ENCODE measurements at places on chromosomes 13 and 19.

DNA sequence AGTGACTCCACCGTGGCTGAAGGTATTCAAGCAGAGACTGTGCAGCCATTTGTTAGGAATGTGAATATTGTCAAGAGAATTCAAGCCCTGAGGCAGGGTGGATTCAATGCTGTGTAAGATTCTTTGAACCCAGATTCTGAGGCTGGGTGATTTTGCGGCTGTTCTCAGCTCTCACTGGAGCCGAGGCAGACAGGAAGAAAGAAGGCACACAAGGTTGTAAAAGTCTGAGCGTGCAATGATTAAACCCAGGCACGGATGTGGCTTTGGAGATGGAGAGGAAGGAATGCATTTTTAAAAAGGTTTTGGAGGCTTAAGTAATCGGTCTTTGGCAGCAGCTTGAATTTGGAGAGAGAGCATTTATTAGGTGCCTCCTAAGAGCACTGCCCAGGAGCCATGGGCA lies 187.9 kb downstream of the KATNAL1 start:
- no peak for DNase-seq

- peak; percentile 16 for DNase-seq
Observed at GRCh38 chr13:40221460-40222201, 444.8 kb downstream of the FOXO1 start.

DNA sequence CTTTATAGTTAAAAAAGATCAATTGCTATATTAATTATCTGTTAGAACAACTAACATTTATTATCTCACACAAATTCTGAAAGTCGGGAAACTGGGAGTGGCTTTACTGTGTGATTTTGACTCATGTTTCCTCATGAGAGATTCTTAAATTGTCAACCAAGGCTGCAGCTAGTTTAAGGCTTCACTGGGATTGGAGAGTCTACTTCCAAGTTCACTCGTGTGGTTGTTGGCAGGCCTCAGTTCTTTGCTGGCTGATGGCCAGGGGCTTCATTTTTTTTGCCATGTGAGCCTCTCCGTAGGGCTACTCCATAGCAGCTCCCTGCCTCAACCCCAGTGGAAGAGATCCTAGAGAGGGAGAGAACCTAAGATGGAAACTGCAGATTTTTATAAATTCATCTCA lies 24.5 kb upstream of the LPAR6 start:
- no peak for DNase-seq

GRCh38 chr13:31121379-31122140 lies 40.1 kb downstream of the HSPH1 start:
- no peak for DNase-seq

- DNase-seq, result no peak
Observed at GRCh38 chr13:72514146-72514545, 213.3 kb downstream of the MZT1 start.

GRCh38 chr19:32876919-32877285 lies 7.3 kb upstream of the SLC7A9 start:
- no peak for DNase-seq

GRCh38 chr13:109162248-109163036 lies 533.0 kb downstream of the MYO16 start:
- DNase-seq, result no peak

- DNase-seq, result no peak
Observed at GRCh38 chr19:39982883-39983282, 11.9 kb downstream of the PSMC4 start.

DNA sequence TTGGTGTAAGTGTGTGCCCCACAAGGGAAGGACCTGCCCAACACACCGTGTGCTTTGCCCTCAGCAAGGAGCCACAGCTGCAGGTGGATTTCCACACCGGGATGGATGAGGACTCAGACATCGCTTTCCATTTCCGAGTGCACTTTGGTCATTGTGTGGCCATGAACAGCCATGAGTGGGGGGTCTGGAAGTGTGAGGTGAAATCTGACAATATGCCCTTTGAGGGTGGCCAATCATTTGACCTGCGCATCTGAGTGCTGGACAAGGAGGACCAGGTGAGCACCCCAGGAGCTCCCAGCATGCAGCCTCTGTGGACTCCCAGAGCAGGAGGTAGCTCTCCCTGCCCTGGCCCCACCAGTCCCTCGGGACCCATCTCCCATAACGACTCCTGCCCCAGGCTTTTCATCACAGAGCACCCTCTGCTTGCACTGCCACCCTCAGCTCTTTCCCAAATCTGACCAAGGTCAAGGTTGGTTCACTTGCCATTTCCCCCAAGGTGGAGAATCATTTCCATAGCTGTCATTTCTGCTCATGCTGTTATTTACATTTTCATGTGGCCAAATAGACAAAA lies 13.2 kb upstream of the EID2 start:
- no peak for DNase-seq

DNA sequence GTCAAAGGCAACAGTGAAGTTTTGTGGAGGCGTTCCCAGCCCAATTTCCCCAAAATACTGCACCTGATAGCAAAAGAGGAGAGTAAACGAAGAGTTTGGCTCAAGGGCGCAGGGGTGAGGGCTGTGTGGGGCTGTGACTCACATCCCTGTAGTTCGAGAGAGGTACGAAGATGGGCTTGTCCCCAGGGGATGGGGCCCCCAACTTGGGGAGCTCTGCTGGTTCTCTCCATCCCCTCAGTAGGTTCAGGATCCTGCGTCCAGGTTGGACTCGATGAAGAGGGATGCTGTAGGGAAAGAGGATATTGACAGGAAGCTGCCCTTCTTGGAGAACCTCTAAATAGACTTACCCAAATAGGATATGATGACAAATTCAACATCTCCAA lies 3.4 kb downstream of the NAPSA start:
- DNase-seq, result no peak

DNA sequence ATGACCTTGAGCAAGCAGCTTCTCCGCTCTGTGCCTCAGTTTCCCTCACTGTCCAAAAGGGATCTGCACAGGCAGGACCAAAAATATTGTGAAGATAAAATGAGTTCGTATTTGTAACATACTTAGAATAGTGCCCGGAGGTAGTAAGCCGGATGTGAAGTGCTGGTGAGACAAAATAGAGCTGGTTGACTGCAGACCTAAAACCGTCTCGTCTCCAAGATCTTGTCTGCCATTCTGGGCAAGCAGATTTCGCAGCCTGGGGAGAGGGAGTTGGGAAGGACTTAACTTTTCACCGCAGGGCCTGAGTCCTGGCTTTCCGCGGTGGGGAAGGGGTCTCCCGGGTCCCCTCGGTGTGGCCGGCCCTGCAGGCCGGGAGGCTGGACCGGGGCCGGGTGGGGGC lies 8.2 kb upstream of the BBC3 start:
- no peak for DNase-seq

- DNase-seq, result no peak
Observed at GRCh38 chr13:93345770-93346169, 119.2 kb downstream of the GPC6 start.

- DNase-seq, result no peak
Observed at GRCh38 chr13:114319441-114319913, 5.2 kb downstream of the CHAMP1 start.

DNA sequence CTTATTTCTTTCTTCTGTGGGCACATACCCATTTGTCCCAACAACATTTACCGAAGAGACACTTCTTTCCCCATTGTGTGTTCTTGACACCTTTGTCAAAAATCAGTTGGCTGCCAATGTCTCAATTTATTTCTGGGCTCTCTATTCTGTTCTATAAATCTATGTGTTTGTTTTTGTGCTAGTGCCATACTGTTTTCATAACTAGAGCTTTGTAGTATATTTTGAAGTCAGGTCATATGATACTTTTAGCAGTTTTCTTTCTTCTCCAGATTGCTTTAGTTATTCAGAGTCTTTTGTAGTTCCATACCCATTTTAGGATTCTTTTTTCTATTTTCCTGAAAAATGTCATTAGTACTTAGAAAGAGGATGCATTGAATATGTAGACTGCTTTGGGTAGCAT lies 1276.3 kb downstream of the SLITRK1 start:
- DNase-seq, result no peak

- DNase-seq, result no peak
Observed at GRCh38 chr13:109790086-109790485, 3.7 kb upstream of the IRS2 start.

GRCh38 chr19:2715470-2716274 lies 5.5 kb downstream of the DIRAS1 start:
- DNase-seq, result no peak

DNA sequence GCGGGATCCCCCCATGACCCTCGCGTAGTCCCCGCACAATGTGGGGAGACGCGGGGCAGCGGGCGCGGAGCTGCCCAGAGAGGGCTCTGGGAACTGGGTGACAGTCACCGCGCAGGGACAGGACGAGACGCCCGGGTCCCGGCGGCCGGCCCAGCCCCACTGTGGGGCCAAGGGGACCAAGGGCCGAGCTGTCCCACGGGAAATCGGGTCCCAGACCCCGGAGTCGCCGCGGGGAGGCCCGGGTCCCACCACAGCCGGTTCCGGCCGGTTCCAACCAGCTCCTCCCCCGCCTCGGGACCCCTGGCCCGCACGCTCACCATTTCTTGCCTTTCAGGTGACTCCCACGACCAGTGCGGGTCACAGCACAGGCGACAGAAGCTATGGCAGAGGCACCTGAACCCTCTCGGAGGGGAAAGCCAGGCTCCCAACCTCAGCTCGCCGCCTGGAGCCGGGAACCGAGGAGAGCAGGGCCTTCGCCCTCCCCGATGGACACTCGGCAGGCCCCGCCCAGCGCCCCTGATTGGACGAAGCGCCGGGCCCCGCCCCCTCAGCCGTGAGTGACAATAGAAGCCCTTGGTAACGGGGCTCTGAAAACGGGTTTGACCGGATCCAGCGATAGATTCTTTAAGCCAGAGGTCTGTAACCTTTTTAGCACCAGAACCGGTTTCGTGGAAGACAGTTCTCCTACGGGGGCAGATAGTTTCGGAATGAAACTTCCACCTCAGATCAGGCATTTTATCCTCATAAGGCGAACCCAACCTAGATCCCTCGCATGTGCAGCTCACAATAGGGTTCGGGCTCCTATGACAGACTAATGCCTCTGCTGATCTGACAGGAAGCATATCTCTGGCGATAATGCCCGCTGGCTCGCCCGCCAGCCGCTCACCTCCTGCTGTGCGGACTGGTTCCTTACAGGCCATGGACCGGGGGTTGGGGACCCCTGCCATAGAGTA lies at the start of gene ZNF433:
Gene ZNF433, minus strand, starts transcription at position 460 of the 953 bp plus-strand sequence. Its CDS starts 140 bp downstream, at position 320.
- DNase-seq, result peak; percentile 55

- DNase-seq, result no peak
Observed at GRCh38 chr13:50686551-50686950, 156.9 kb downstream of the DLEU7 start.

DNA sequence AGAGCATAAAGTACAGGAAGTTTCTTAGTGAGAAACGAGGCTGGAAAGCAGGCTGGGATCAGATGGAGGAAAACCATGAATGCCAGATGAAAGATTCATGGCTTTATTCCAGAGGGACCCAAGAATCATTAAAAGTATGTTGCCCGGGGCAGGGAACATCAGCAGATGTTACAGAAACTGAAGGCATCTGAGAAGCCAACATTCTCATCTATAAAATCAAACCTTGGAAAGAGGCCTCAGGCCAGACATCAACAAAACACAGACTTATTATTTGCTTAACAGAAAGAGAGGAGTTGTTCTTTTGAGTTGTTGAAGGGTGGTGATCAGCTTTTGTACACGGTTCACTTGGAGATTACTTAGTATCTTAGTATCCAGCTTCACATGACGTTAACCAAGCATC lies 543.6 kb downstream of the RFC3 start:
- DNase-seq, result no peak

- DNase-seq, result no peak
Observed at GRCh38 chr13:46756977-46757376, 40.0 kb downstream of the ESD start.

GRCh38 chr13:32446773-32447465 lies 19.0 kb upstream of the N4BP2L1 start:
- DNase-seq, result no peak

GRCh38 chr19:49850221-49850486 lies 805 bp upstream of the PTOV1 start:
- no peak for DNase-seq

- peak; percentile 55 for DNase-seq
Observed at GRCh38 chr13:50365408-50366391, 350.5 kb downstream of the KCNRG start.

- peak; percentile 52 for DNase-seq
Observed at GRCh38 chr13:114151565-114152284, 19.3 kb upstream of the RASA3 start.

GRCh38 chr19:33713194-33713593 lies 83.5 kb upstream of the KCTD15 start:
- no peak for DNase-seq

GRCh38 chr19:44800461-44800860 lies 8.4 kb upstream of the BCAM start:
- peak; percentile 70 for DNase-seq

DNA sequence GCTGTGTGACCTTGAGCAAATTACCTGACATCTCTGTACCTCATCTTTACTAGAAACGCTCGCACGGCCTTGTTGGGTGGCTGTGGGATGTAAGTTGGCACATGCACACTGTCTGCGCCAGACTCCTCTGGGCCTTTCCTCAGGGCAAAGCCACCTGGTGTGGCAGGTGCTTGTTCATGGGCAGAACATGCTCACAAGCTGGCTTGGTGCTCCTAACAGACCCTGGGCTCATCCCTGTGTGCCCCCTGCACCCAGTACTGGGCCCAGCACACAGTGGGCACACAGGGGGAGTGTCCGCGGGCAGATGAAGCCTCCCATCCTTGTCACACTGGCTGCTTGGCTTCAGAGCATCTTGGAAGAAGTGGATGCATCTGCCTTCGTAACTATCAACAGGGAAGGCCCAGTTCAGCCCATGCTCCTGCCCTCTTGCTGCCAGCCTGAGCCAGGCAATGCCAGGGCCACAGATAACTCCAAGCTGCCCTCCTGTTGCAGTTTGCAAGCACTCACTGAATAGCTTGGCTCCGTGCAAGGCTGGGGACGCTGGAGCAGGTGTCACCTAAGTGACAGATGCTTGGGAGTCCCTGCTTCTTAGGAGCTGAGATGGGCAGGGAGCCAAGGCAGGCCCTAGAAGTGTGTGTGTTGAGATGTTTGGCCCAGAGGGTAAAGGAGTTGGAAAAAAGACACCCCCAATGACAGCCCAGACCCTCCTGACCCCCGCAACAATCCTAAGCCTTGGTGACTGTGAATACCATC lies 123.9 kb downstream of the TUBA3C start:
- DNase-seq, result no peak

DNA sequence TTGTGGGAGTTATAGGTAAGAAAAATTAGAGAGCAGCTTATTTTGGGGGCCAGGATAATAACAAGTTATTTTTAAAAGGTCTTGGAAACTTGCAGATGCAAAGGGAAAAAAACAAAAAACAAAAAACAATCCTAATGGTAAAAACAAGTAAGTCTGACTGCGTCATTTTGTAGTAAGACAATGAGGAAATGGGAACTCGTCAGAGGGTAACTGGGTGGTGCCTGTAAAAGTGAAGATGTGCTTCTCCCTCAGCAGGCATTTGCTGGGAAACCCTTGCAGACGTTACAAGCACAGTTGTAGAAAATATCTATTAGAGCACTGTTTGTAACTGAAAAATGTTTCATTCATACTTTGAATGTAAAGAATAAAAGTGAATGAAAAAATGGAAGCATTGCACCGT lies 2.2 kb upstream of the TNFSF13B start:
- no peak for DNase-seq

- no peak for DNase-seq
Observed at GRCh38 chr13:83153848-83154247, 728.4 kb downstream of the SLITRK1 start.

Measured in stimulated activated CD4-positive, alpha-beta T cell treated with anti-CD3 and anti-CD28 coated beads, Interleukin-2, amount 100 ng/mL, for 4 hours (primary cell).